Adipose tissue (tissue), 3 donors: ENCODE measurements at places on chromosomes 6 and 20. TPM values are rescaled to one million over a fixed set of nuclear protein-coding genes. Genes with fewer than 3 reads are reported as not detected.

The KHDC1L gene
- not detected for polyA plus RNA-seq

The SLPI gene
- 109 TPM for polyA plus RNA-seq

The ENPP4 gene
- 9.1 TPM for polyA plus RNA-seq

The RSPO4 gene
- polyA plus RNA-seq: 0.04 TPM

The EYS gene
- 0.22 TPM for polyA plus RNA-seq

The UBD gene
- 0.77 TPM for polyA plus RNA-seq

The TINAG gene
- polyA plus RNA-seq: not detected

The PTCRA gene
- not detected for polyA plus RNA-seq

The VSX1 gene
- polyA plus RNA-seq: not detected

The TREM1 gene
- polyA plus RNA-seq: 12.9 TPM

The MKKS gene
- 7.4 TPM for polyA plus RNA-seq

The HTR1E gene
- polyA plus RNA-seq: not detected
